Ecto neural progenitor cell (in vitro differentiated cells): ENCODE measurements at places on chromosomes 5 and 9.

DNA sequence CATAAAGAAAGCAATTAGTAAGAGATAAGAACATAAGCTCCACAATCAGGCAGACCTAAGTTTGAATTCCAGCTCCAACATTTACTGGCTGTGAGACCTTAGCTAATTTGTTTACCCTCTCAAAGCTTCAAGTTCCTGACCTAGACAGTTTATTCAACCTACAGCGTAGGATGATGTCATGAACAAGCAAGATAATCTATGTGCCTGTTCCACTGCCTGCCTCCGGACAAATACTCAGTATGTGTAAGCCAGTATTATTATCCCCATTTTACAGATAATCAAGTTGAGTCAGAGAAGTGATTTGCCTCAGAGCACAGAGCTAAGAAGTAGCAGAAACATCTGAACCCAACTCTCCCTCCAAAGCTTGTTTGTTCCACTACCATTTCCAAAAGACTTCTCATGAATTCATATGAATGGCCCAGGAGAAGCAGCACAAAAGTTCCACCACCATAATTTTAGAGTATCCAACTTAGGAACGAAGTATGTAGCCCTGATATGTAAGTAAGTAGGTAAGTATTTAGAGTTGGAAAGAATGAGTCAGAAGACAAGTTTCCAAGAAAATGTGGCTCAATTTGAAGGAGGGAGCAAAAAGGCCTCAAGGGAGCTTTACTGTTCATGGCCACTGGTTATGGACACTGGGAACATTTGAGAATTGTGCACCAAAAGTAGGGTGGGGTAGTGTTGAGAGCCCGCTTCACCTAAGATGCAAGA, 398.2 kb downstream of the NFIB start:
- no peak for DNase-seq

DNA sequence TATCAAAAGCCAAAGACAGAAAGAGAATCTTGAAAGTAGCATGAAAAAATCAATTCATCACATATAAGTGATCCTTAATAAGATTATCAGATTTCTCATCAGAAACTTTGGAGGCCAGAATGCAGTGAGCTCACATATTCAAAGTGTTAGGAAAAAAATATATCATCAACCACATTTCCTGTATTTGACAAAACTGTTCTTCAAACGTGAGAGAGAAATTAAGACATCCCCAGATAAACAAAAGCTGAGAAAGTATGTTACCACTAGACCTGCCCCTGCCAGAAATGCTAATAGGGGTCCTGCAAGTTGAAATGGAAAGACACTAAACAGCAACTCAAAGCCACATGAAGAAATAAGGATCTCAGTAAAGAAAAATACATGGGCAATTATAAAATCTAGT, 29.9 kb downstream of the HACD4 start:
- no peak for DNase-seq

- DNase-seq, result no peak
These were observed 238.8 kb downstream of the ARHGAP26 start for GRCh38 chr5:143008809-143009521.

GRCh38 chr5:74810915-74811314, 43.9 kb downstream of the NSA2 start:
- no peak for DNase-seq

- no peak for DNase-seq
These were observed 98.6 kb downstream of the TMEM215 start for GRCh38 chr9:32881948-32882347.

DNA sequence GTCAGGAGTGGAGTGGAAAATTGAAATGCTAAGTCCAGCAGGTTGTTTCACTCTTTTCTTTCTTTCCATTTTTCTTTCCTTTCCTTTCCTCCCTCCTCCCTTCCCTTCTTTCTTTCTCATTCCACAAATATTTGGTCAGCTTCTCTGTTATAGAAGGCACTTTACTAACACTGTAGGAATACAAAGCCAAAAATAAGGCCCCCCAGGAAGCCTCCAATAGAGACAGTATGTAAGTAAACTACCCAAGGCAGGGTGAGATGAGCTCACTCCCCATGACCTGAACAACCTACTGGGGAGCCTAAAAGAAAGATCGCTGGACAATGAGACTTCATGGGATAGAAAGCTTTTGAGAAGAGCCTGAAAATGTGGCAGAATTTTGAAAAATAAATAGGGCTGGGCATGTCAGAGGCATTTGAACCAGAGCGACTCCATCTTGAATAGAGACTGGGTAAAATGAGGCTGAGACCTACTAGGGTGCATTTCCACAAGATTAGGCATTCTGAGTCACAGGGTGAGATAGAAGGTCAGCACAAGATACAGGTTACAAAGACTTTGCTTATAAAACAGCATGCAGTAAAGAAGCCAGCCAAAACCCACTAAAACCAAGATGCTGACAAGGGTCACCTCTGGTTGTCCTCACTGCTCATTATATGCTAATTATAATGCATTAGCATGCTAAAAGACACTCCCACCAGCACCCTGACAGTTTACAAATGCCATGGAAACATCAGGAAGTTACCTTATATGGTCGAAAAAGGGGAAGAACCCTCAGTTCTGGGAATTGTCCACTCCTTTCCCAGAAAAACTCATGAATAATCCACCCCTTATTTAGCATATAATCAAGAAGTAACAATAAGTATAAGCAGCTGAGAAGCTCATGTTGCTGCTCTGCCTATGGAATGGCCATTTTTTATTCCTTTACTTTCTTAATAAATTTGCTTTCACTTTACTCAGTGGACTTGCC, 158.9 kb upstream of the EGFLAM start:
- DNase-seq, result no peak

DNA sequence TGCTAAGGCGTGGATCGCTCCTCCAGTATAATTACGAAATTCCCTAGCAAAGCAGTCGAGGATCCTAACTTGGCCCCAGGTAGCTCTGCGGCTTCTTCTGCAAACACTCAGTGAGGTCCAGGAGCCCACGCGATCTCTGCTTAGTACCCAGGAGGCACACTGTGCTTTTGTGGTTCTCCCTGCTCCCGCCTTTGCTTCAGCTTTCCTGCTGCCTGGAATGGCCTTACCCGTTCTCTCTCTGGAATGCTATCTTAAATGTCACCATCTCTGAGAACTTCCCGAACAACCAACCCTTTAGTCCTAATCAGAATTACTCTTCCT, 639 bp downstream of the INVS start:
- DNase-seq, result peak; percentile 55
